Glomerular endothelial cell (primary cell): ENCODE measurements at places on chromosomes 3 and 15. TPM values are rescaled to one million over a fixed set of nuclear protein-coding genes. Genes with fewer than 3 reads are reported as not detected.

DNA sequence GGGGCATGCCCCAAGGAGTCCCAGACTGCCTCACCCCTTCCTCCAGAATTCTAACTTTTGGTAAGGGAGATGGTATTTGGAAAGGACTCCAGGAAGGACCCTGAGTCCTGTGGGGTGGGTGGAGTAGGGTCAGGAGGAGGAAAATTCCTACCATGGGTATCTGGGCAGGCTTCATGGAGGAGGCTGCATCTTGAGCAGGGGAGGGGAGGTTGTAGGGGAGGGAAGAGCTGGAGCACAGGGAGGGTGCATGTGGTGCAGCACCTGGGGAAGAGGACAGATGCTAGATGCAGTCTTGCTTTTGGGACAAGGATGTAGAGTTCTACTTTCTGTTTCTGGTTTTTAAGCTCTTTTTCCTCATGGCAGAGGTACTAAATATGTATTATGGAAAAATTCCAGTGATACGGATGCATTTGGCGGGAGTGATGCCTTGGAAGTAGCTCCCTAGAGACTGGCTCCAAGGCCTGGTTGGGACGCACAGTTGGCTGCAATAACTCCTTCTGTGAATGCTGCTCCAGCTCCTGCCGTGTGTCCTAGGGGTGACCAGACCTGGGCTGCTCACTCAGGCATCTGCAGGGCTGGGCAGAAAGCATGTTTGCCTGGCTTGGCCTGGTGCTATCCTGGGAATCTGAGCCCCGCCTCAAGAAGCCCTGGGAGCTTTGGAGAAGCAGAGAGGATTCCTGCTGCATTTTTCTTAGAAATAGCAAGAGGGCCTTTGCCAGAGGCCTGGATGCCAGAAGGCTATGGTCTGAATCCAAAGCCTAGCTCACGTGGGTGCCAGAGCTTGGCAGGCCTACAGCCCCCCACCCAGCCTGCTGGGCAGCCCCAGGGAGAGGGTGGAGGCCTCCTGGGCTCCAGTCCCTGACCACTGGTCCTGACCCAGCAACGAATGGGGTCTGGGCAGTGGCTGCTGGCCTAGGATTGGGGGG is 10.1 kb downstream of the SEMA3F start:
- no peak for DNase-seq

GRCh38 chr15:58423831-58424608 is 7.8 kb upstream of the LIPC start:
- no peak for DNase-seq

GRCh38 chr15:40298216-40298935 is 9.4 kb downstream of the PLCB2 start:
- no peak for DNase-seq

GRCh38 chr15:67031331-67031730 is 34.1 kb upstream of the SMAD3 start:
- no peak for DNase-seq

DNA sequence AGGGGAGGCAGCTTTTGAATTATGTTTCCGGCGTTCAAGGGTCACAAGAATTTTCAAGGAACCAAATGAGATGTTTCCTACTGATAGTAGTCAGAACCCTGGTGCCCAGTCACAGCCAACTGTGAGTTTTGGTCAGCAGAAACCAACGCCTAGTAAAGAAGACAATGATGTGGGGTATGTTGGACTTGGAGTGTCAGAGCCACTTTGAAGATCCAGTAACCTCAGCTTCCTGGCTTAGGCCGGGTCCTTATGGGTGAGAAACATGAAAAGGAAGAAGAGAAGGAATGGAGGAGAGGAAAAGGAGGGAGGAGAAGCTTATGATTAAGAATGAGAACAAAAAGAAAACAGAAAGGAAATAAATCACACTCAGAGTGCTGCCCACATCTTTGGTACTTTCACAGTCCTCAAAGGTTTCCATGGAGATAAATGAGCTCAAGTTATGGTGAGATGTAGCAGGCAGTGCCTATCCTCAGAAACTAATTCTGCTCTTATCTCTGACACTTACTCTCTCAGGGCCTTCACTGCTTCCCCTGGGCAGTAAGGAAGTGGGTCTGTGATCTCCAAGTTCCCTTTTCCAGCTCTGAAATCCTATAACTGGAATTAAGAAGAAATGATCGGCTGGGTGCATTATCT is 2.0 kb upstream of the MCF2L2 start:
- no peak for DNase-seq

- no peak for DNase-seq
Measured at GRCh38 chr3:118688396-118688884, 346.2 kb downstream of the IGSF11 start.

DNA sequence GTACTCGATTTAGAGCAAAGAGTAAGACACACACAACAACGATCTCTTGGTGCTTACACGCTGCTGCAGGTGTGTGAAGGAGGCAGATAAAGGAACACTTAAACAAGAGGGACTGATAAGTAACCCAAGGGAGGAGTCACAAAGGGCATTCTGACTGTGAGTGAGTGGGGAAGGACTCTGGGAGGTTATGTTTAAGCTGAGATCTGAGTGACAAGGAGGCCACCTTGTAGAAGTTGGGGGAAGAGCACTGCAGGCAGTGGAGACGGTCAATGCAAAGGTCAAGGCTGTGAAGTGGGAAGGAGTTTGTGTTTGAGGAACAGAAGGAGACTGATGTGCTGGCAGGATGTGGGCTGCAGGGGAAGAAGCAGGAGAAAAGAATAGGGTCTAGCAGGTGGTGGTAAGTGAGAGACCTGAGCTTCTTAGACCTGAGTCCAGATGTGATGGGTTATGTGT is 63.1 kb downstream of the LPP start:
- no peak for DNase-seq

DNA sequence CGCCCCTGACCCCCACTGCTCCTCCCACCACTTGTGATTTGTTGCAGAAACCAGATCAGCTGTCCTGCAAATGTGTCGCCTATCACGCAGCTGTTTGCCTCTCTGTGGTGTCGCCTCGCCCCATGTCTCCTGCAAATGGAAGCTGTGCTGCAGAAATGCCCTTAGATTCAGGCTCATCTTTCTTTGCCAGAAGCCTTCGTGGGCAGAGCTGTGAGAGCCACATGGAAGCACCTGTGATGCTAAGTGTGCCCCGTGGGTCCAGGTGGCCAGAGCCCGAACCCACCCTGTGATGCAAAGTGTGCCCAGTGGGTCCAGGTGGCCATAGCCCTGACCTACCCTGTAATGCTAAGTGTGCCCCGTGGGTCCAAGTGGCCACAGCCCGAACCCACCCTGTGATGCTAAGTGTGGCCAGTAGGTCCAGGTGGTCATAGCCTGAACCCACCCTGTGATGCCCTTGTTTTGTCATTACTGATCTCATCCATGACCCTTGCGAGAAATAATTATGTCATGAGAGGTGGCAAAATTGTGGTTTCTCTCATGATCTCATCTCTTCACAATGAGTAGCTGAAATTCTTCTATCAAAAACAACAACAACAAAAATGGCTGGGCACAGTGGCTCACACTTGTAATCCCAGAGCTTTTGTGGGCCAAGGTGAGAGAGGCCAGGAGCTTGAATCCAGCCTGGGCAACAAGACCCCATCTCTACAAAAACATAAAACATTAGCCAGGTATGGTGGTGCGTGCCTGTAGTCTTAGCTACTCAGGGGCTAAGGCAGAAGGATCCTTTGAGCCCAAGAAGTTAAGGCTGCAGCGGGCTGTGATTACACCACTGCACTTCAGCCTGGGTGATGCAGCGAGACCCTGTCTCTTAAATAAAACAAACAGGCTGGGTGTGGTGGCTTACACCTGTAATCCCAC is 187.4 kb downstream of the GOLGA6L6 start:
- DNase-seq, result no peak

The MYZAP gene
- 3.1 and 23.0 TPM in 2 replicates for total RNA-seq

The CTXND1 gene
- total RNA-seq, result not detected in 2 replicates

The CHST14 gene
- 35.5 and 51.1 TPM in 2 replicates for total RNA-seq
